SJSA1 (cell line): ENCODE measurements at places on chromosomes 2 and 18. TPM values are rescaled to one million over a fixed set of nuclear protein-coding genes. Genes with fewer than 3 reads are reported as not detected.

- H3K27ac ChIP-seq = peak overlapping the region; percentile 76
- peak overlapping the region; percentile 68 for H3K4me3 ChIP-seq
- peaks cover 11% of the 10 kb centered on the region for H3K4me1 ChIP-seq
- no peaks in the 10 kb centered on the region for H3K27me3 ChIP-seq
- no peak for DNase-seq
These were observed 810 bp upstream of the RBFA start for GRCh38 chr18:80033181-80034067.

DNA sequence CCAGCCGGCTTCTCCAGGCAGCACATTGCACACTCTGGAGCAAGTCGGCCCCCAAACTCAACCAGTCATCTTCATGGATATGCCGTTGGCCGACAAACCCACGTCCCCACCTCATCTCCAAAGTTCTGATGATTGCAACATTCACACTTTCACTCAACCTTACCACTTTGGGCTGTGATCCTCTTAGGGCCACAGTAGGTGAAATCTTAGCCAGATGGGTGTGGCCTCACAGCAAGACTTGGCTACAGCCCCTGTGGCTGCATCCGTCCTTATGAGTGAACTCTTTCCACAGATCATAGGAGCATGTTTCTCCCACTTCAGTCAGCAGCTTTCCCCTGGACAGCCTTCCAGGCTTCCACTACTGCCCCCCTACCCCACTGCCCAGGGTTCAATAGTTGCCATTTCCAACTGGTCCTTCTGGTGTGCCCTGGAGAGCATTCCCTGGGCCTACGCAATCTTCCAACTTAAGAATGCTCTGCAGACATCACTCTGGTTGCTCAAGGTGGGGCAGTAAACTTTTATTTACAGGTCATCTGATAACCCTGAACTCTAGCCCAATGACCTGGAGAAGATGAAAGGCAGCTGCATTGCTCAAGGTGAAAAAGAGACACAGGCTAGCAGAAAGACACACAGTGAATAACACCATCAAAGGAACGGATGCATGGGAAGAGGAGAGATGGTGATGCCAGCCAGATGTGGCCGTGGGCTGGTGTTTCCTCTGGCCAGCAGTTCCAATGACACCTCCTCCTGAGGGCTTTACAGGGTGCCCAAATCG, 34.5 kb downstream of the ARL4C start:
- no peaks in the 10 kb centered on the region for H3K27me3 ChIP-seq
- no peak overlapping the region for H3K27ac ChIP-seq
- H3K4me1 ChIP-seq = peaks cover 4% of the 10 kb centered on the region
- no peak for DNase-seq

Gene C2orf92
- 0.24 TPM in 1 of 2 replicates, not detected in the other for total RNA-seq

- H3K4me3 ChIP-seq = no peak overlapping the region
- H3K27me3 ChIP-seq = no peaks in the 10 kb centered on the region
- no peak overlapping the region for H3K27ac ChIP-seq
- no peak for DNase-seq
These were observed 52.6 kb upstream of the AFF3 start for GRCh38 chr2:100194951-100195350.

GRCh38 chr2:134842930-134843490, 4.6 kb downstream of the ACMSD start:
- no peaks in the 10 kb centered on the region for H3K4me1 ChIP-seq
- no peak for DNase-seq
- H3K4me3 ChIP-seq = no peak overlapping the region
- H3K27ac ChIP-seq = no peak overlapping the region
- no peaks in the 10 kb centered on the region for H3K36me3 ChIP-seq

Gene TGOLN2
- total RNA-seq = 103 and 120 TPM in 2 replicates

GRCh38 chr2:187451510-187451909, 3.5 kb upstream of the CALCRL start:
- no peaks in the 10 kb centered on the region for H3K4me1 ChIP-seq
- no peaks in the 10 kb centered on the region for H3K36me3 ChIP-seq
- no peak for DNase-seq
- H3K27me3 ChIP-seq = no peaks in the 10 kb centered on the region

Gene UBE2F
- 63.0 and 100 TPM in 2 replicates for total RNA-seq

DNA sequence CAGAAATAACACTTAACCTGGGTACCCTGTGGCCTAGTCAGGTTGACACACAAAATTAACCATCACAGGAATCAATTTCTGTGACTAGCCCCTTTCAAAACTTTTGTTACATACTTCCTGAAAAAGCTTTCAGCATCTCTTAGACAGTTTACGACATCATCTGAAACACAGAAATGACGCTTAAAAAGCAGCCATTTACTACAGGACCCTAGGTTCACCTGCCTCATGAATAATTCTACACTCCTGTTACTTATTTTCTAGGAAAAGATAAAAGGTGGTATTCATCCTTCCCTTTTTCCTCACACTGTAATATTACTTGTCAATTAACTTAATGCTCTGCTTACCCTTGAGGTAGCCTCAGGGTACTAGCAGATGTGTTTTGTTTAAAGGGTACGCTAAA, 388.4 kb downstream of the IRS1 start:
- DNase-seq = no peak
- no peaks in the 10 kb centered on the region for H3K36me3 ChIP-seq
- peaks cover 12% of the 10 kb centered on the region for H3K4me1 ChIP-seq
- H3K27ac ChIP-seq = peak overlapping the region; percentile 40
